Stromal cell of bone marrow (primary cell): ENCODE measurements at places on chromosomes 11 and 22.

- DNase-seq, result no peak
These were observed 68.1 kb downstream of the IMMP1L start for GRCh38 chr11:31441296-31441695.

DNA sequence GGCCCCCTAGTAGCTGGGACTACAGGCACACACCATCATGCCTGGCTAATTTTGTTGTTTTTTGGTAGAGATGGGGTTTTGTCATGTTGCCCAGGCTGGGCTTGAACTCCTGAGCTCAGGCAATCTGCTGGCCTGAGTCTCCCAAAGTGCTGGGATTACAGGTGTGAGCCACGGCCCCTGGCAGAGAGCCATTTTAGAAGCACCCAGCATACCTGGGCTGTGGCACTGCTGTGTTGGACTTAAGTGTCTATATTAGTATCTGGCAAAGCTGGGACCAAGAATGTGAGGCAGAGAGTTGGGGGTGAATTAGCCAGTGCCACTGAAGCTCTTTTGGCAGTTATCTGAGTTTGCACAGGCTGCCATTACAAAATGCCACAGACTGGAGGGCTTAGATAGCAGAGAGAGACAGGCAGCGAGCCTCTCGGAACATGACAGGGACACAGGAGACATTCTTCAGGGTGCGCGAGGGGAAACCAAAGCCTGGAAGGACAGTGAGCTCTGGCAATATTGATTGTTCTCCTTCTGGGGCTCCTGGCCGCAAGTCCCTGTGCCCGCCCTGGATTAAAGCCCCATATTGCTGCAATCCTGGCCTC is 87.7 kb upstream of the ALX4 start:
- no peak for DNase-seq

DNA sequence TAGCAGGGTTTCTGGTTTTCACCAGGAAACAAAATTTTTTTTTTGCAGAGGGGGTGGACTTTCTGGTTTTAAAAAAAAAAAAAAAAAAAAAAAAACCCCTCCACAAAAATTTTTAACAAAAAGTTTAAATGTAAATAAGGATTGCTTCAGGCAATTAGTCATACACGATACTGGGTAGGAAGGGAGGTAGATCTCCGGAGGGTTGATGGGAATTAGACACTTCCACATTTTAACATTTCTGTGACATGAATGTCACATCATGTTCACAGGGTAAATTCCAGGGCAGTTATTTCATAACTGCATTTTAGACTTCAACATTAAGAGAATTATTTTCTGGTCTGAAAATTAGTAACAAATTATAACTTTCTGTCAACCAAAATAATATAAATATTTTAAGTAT is 15.9 kb downstream of the NUP98 start:
- no peak for DNase-seq

- no peak for DNase-seq
These were observed 115.9 kb downstream of the CEP164 start for GRCh38 chr11:117443266-117444186.

- no peak for DNase-seq
These were observed 50.3 kb upstream of the CD44 start for GRCh38 chr11:35088676-35089075.
